Bronchial epithelial cell (primary cell): ENCODE measurements at places on chromosomes 1 and 21.

- peak; percentile 25 for DNase-seq
These were observed 17.6 kb downstream of the RGS1 start for GRCh38 chr1:192592981-192593708.

GRCh38 chr1:40722622-40723021 is 31.1 kb downstream of the NFYC start:
- no peak for DNase-seq

- peak; percentile 18 for DNase-seq
These were observed 195.0 kb upstream of the OLFM3 start for GRCh38 chr1:102191723-102192122.

- peak; percentile 90 for DNase-seq
These were observed 34.6 kb downstream of the CFAP57 start for GRCh38 chr1:43206600-43207228.

GRCh38 chr1:218344814-218345672 is at the start of gene TGFB2:
TSS of gene TGFB2 (plus strand) at chr1:218345336. CDS start at chr1:218346702, 1,366 bp downstream.
- DNase-seq, result peak; percentile 66

GRCh38 chr1:197469620-197470210 is 201.7 kb downstream of the CRB1 start:
- DNase-seq, result no peak

GRCh38 chr1:206122686-206123085 is 5.5 kb upstream of the AVPR1B start:
- DNase-seq, result no peak

DNA sequence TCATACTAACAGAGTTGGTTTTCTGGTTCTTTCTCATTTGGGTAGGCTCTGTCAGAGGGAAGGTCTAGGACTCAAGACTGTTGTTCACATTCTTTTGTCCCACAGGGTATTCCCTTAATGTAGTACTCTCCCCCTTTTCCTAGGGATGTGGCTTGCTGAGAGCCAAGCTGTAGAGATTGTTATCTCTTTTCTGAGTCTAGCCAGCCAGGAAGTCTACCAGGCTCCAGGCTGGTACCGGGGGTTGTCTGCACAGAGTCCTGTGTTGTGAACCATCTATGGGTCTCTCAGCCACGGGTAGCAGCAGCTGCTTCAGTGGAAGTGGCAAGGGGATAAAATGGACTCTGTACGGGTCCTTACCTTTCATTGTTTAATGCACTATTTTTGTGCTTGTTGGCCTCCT is 226.4 kb downstream of the LBR start:
- no peak for DNase-seq

DNA sequence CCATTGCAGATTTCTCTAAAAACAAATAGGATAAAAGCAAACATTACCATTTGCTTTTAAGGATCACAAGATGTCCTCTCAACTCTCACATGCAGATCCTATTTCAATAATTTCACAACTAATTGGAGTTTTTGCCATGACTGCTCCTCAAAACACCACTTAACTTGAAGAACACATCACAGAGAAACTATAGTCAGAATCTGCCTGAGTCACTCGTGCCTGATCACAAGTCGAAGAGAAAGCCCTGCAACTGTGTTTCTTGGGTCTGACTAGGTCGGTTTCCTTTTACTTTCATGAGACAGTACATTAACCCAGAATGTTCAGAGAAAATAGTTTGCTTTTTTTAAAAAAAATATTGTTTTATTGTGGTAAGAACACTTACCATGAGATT is 46.3 kb upstream of the SMYD2 start:
- DNase-seq, result peak; percentile 61

GRCh38 chr1:26289158-26290059 is 9.5 kb downstream of the SH3BGRL3 start:
- no peak for DNase-seq

GRCh38 chr1:23619299-23620188 is 60.2 kb upstream of the ID3 start:
- peak; percentile 56 for DNase-seq

DNA sequence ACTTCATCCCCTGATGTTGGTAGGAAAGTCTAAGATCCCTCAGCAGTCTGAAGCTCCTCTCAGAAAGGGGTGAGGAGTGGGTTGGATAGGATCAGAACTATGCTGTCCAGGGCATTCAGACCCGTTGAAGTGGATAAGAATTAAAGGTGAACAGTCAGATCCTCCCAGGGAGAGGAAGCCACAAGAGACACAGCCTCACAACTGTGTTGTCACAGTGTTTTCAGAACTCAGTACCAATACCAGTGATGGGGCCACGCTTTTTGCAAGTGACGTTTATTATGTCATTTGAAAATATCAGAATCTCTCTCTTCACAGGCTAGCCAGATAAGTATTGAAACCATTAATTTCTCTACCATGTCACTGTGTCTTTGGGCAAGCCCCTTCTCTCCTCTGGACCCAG is 15.4 kb upstream of the EPS15 start:
- no peak for DNase-seq

GRCh38 chr1:168223681-168224540 is 1.9 kb upstream of the SFT2D2 start:
- DNase-seq, result peak; percentile 66

GRCh38 chr1:66331658-66332547 is 202.1 kb upstream of the SGIP1 start:
- DNase-seq, result peak; percentile 75

DNA sequence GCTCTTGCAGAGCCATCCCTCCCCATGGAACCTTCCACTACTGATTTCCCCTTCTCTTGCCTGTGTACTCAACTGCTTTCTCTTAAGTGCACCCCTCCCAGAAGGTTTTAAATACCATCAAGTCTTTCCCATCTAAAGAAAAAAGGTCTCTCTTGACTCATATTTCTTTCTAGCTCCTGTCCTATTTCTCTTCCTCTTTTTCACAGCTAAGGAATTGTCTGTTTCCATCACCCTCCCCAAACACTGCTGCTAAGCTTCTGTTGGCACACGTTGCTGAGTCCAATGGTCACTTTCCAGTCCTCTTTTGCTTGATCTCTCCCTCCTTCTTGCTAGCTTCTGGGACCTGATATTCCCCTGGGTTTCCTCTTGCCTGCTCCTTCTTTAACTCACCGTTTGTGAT is 13.3 kb upstream of the GNL2 start:
- DNase-seq, result no peak

DNA sequence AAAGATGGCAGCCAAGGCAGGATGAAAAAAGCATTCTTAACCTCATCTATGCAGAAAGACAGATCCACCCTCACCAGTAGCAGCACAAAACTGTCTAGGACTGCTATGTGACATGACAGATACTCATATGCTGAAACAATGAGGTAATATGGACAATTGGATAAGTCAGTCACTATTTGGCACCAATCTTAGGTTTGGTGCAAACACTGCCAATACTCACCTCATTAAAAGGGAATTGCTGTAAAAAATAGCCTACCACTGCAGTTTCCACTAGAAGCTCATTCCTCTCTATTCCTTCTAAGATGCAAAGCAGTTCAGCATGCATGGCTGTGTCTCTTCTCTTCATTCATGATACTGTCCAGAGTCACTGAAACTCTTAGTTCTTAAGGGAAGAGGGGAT is 91.7 kb downstream of the TBX15 start:
- DNase-seq, result no peak

GRCh38 chr1:20319456-20320220 is 29.0 kb downstream of the VWA5B1 start:
- no peak for DNase-seq

DNA sequence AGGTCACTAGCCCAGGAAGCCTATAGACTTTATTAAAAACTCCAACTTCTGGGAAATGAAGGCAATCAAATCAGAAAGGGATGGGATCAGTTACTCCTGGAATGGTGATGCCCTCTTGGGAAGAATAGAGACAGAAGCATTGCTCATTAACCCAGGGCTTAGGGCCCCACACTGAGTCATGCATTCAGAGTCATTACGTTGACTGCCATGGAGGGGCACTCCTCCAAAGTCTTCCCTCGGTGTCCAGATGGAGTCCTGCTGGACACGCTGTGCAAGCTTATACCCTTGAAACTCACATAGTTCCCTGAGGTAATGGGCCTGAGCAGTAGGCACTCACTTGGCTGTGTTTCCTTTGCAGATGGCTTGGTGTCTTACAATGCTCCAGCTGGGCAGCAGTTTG is 35.2 kb upstream of the HSD17B7 start:
- DNase-seq, result peak; percentile 2

GRCh38 chr1:229470406-229471043 is 36.6 kb upstream of the ACTA1 start:
- DNase-seq, result no peak

DNA sequence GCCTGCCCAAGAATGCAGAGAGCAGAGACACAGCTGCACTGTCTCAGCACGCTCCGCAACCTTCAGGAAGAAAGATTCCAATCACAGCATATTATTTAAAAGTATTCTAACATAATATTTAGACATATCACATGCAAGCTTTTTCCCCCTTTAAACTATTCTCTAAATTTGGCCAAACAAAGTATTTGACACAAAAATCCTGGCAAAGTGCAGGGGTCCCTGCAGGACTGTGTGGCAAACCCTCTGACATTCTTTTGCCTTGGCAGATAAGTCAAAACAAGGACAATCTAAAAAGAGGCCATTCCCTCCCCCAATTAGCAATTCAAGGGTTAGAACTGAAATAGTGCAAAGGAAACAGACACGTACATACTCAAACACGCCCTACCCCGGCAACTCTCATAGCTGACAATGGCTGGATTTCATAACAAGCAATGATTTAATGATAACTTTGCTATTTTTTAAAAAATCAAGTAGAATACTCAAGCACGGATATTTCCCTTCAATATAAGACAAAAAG is 225.3 kb downstream of the MRPL39 start:
- DNase-seq, result no peak

- DNase-seq, result peak; percentile 52
These were observed 14.3 kb downstream of the QSOX1 start for GRCh38 chr1:180168786-180169639.
